ENCODE measurements at places on chromosomes 5 and 9.

- no peak for DNase-seq
These were observed 351.9 kb upstream of the IRX2 start for GRCh38 chr5:3103262-3103811.

DNA sequence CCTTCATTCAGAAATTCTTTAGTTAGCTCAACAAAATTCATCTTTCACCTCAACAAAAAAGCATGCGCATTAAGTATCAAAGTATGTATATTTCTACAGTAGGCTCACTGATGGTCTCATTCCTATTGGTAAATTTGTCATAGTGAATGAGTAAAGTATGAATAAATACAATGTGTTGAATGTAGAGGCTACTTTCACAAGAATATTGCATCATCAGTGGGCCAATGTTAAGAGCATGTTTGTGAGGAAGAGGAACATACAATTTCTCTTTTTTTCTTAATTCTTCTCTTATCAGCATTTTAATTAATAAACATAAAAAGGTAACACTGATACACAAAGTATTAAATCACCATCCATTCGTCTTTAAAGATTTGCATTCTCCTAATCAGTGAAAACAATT is 505.1 kb downstream of the CETN3 start:
- DNase-seq = no peak

DNA sequence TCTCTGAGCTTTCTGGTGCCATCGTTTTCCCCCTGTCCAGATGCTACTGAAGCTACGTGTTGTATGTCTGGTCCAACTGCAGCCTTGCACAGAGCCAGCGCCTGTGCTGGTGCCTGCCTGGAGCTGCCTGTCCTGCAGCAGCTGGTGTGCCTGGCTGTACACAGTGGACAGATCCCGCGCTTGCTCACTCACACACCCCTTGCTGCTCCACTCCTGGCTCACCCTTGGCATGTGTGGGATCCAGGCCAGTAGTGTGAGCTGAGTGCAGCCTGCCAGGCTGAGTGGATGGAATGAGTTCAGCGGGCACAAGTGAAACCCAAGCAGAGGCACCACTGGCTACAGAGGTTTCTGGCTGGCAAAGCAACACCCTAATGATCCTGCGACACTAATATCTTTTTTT is 40.4 kb downstream of the FER start:
- no peak for DNase-seq

DNA sequence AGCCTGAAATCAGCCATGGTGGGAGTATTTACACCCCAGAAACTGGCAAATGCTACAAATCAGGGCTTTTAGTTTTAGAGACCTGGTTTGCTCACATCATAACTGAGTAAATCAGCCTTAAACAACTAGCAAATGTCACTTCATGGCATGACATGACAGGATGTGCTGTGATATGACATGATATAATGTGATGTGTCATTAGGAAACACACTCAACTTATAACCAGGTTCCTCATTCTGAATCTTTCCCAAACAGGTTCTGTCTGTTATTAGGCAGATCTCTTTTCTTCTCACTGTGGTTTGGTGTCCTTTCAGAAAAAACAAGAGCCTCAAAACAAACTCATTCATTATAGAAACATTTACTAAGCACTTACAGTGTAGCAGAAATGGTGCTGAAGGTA is 90.5 kb downstream of the ADAMTS12 start:
- no peak for DNase-seq

- no peak for DNase-seq
These were observed 44.1 kb downstream of the DCP2 start for GRCh38 chr5:113020461-113021273.

DNA sequence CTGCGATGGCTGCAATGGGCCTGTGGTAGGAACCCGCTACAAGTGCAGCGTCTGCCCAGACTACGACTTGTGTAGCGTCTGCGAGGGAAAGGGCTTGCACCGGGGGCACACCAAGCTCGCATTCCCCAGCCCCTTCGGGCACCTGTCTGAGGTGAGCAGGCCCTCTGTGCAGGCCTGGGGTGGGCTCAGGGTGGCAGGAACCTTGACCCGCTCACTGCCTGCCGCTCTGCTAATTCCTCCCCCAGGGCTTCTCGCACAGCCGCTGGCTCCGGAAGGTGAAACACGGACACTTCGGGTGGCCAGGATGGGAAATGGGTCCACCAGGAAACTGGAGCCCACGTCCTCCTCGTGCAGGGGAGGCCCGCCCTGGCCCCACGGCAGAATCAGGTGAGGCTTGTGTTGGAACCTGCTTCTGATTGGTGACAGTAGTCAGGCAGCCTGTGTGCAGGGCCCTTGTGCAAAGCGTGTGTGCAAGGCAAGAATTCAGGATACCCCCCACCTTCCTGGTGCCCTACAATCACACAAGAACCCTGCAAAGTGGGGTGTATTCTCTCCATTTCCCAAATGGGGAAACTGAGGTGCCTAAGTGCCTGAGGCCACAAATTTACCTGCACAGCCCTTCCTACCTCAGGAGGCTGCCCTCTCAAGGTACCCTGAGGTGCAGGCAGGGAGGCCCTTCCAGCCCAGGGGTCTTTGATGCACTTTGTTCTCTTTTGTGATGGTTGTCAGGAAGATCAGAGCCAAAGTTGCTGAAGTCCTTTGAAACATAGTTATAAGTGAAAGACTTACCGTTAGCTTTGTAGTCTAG is 3.4 kb downstream of the SQSTM1 start:
- DNase-seq = no peak
